ENCODE measurements at places on chromosomes 6 and 20. TPM values are rescaled to one million over a fixed set of nuclear protein-coding genes. Genes with fewer than 3 reads are reported as not detected.

DNA sequence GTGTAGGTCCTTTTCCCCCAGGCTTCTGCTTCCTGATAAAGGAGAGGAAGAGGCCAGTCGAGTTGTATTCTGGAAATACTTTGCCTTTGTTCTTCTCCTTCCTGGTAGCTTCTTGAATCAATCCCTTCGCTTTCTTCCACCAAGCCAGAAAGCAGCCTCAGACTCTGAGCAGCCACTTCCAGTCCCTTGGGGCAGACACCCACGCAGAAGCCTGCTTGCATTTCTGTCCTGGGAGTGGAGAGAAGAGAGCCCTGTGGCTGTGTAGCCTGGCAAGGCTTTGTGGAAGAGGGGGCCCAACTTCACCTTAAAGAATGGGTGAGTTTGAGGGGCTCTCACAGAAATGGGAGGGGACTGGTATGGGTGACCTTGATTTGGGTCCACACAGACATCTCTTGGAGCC is 211.0 kb upstream of the SSTR4 start:
- no peak for DNase-seq

DNA sequence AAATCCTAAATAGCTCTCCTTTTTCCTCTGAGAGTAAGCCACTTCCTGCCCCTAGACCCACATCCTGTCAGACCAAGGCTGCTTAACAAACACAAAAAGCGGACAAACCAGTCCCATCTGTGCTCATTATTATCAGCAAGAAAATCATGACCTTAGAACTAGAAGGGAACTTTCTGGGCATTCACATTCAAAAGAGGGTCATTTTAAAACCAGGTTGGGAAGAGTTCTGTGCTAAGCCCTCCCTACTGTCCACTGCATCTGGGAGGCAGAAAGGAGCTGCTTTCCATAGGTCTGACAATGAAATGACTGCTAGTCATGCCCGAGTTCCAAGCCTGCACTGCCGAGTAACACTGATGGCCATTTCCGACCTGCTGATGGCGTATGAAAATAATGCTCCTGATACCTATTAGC is 15.4 kb downstream of the EZR start:
- DNase-seq, result no peak

The SCRT2 gene
- total RNA-seq, result not detected

GRCh38 chr6:152301765-152302568 is 335.2 kb downstream of the SYNE1 start:
- DNase-seq, result peak; percentile 93

DNA sequence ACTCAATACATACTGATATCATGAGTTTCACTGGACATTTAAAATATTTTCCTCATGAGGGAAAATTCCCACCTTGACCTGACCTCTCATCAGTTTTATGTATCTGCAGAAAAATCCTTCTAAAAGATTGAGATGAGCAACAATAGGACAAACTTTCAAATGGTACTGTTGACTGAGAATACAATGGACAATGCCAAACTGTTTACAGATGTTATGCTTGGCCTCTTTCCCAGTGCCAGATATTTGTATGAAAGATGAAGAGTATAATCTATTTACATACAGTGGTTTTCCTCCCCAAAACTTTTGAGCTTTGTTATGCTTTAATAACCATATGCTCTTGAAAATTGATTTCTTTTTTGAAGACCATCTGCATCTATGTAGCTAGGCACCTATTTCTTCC is 245.1 kb upstream of the RSPO3 start:
- DNase-seq, result no peak

The C6orf141 gene
- not detected for total RNA-seq

The STMND1 gene
- not detected for total RNA-seq

DNA sequence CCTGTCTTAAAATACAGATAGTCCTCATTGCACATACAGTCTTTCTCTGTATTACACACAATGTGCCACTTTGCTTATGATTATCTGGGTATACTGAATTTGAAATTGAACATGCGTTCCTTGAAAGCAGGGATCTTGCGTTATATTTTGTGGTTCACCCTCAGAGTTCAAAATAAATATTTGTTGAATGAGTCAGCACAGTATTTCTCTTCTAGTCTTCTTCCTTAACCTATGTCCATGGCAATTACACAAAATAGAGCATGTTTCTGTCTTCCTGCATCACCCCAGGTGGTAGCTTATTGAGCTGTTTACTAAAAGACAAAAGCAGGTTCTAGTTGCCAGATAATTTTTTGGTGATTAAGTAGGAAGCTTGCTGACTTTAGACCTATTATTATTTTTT is 272.9 kb upstream of the FERMT1 start:
- DNase-seq, result no peak

The ECHDC1 gene
- total RNA-seq, result 41.8 TPM

The FOXF2 gene
- 0.16 TPM for total RNA-seq

The ACTL10 gene
- 0.22 TPM for total RNA-seq

DNA sequence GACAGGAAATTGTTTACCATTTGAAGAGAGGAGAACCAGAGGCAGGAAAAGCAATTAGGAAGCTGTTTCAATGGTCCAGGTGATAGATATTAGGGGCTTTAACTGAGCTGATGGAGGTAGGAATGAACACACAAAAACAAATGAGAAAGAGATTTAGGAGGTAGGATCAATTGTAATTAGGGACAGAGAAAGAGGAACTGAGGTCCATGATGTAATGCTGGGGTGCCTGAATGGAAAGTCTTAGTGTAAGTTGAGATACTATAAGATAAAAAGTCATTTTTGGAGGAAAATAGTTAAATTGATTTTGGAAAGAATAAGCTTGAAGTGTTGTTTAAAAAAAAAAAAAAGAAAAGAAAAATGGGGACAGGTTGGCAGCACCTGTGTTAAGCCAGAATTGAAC is 58.5 kb upstream of the B3GAT2 start:
- DNase-seq, result no peak

The HCK gene
- 4.9 TPM for total RNA-seq

The COL21A1 gene
- total RNA-seq, result 20.8 TPM

The RBPJL gene
- not detected for total RNA-seq

- DNase-seq, result no peak
Measured at GRCh38 chr6:111157412-111157811, 70.1 kb downstream of the SLC16A10 start.

The DDX27 gene
- total RNA-seq, result 12.2 TPM

GRCh38 chr20:54658525-54658924 is 183.1 kb downstream of the DOK5 start:
- DNase-seq, result no peak

DNA sequence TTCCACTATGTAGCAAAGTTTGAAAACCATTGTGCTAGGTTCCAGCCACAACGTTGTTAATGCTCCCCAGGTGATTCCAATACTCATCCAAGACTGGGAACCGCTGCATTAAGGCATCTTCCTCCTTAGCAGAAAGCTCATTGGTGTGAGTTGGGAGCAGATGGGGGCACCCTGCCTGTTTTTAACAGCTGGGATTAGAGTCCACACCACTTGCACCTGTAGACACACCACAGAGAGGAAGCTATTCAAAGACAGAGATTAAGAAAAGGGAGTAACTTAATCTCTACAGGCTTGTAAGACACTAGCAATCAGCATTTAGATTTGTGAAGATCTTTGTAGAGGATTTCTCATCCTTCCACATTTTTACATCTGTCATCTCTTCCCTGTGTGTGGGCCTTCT is 333.9 kb upstream of the SOX4 start:
- DNase-seq, result no peak

All from Right ventricle myocardium superior (tissue), 1 donor.